ENCODE measurements at places on chromosomes 5 and 9. TPM values are rescaled to one million over a fixed set of nuclear protein-coding genes. Genes with fewer than 3 reads are reported as not detected.

The CNTLN gene
- 5.0 TPM for total RNA-seq

The KIF24 gene
- 6.7 TPM for total RNA-seq

The LHX3 gene
- total RNA-seq: not detected

The FGD3 gene
- 0.20 TPM for total RNA-seq

The ESM1 gene
- 18.1 TPM for total RNA-seq

The SLC1A3 gene
- total RNA-seq: 18.2 TPM

The RICTOR gene
- 13.0 TPM for total RNA-seq
